Skeletal muscle tissue (tissue), 5 donors: ENCODE measurements at places on chromosomes 16 and 17. TPM values are rescaled to one million over a fixed set of nuclear protein-coding genes. Genes with fewer than 3 reads are reported as not detected.

Gene EVPLL
- not detected for total RNA-seq

Gene KIAA0513
- total RNA-seq = 5.7 TPM

Gene KRT23
- total RNA-seq = 0.52 TPM

Gene ULK2
- 38.6 TPM for total RNA-seq

Gene RNF112
- total RNA-seq = 2.1 TPM

Gene ADGRG1
- 0.52 TPM for total RNA-seq

Gene KIF22
- 33.4 TPM for total RNA-seq

Gene RNF43
- total RNA-seq = not detected

Gene TBC1D3K
- not detected for total RNA-seq

Gene KRT12
- total RNA-seq = not detected

Gene DLX3
- not detected for total RNA-seq

Gene METTL22
- total RNA-seq = 12.0 TPM

Gene CYLD
- total RNA-seq = 32.4 TPM

Gene DOC2B
- total RNA-seq = 2.1 TPM

Gene LASP1
- 37.1 TPM for total RNA-seq

Gene PTX4
- 1.0 TPM for total RNA-seq

Gene AATK
- total RNA-seq = 10.4 TPM

Gene MARVELD3
- not detected for total RNA-seq

Gene ANKFN1
- 1.6 TPM for total RNA-seq

Gene KCNJ2
- total RNA-seq = 34.4 TPM

Gene CA7
- not detected for total RNA-seq

Gene NXN
- 33.9 TPM for total RNA-seq

Gene EVI2B
- 0.52 TPM for total RNA-seq

Gene KRT222
- total RNA-seq = 0.52 TPM

Gene ZACN
- not detected for total RNA-seq

Gene P2RX5
- 13.0 TPM for total RNA-seq

Gene TMC8
- total RNA-seq = 7.8 TPM

Gene MGAT5B
- total RNA-seq = not detected

Gene KLHL10
- total RNA-seq = not detected

Gene IL17C
- total RNA-seq = not detected

Gene CD300LB
- total RNA-seq = not detected

Gene QPRT
- 34.4 TPM for total RNA-seq

Gene TBC1D26
- 1.6 TPM for total RNA-seq

Gene CSH1
- total RNA-seq = not detected

Gene RAB37
- total RNA-seq = 1.0 TPM

Gene EFCAB13
- 5.2 TPM for total RNA-seq

Gene NOG
- 8.9 TPM for total RNA-seq

Gene KRT31
- 3.1 TPM for total RNA-seq

Gene FBXL16
- total RNA-seq = not detected

Gene CDRT15L2
- total RNA-seq = not detected

Gene VPS35L
- 38.1 TPM for total RNA-seq

Gene ENPP7
- total RNA-seq = not detected

Gene KRTAP17-1
- not detected for total RNA-seq

Gene MIEN1
- 6.3 TPM for total RNA-seq

Gene EFNB3
- total RNA-seq = 1.0 TPM

Gene PIPOX
- 1.0 TPM for total RNA-seq
